Renal pelvis (tissue), 12 donors: ENCODE measurements at places on chromosomes 5 and 9. TPM values are rescaled to one million over a fixed set of nuclear protein-coding genes. Genes with fewer than 3 reads are reported as not detected.

Gene SLC34A1
- polyA plus RNA-seq: 304 TPM

Gene IFNA2
- polyA plus RNA-seq: not detected

DNA sequence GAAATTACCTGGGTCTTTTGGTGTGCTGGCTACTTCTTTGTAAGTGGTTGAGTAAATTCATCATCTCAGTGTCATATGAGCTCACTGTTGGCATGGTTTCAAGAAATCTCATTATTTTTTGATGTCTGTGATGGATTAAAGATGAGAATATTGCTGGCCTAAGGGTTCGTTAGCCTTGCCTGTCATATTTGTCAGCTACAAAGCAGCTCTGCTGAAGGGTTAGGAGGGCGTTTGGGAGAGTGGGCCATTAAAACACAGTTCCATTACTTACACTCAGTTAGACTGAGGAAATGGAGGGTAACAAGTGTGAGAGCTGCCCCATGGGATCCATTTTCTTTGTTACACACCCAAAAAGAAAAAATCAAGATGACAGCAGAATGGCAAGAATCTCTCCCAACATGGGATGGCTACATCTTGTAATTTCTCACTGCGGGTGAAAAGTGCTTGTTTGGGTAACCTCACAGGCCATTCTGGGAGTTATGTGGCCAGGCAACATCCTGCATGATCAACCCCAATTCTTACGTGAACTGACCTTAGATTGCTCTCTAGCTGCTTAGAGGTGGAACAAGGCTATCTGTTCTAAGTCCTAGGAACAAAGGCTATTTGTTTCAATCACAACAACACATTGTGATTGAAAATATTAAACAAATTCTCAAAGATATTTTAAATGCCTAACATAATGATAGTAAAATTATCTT, 609.5 kb upstream of the RGMB start:
- DNase-seq: no peak

DNA sequence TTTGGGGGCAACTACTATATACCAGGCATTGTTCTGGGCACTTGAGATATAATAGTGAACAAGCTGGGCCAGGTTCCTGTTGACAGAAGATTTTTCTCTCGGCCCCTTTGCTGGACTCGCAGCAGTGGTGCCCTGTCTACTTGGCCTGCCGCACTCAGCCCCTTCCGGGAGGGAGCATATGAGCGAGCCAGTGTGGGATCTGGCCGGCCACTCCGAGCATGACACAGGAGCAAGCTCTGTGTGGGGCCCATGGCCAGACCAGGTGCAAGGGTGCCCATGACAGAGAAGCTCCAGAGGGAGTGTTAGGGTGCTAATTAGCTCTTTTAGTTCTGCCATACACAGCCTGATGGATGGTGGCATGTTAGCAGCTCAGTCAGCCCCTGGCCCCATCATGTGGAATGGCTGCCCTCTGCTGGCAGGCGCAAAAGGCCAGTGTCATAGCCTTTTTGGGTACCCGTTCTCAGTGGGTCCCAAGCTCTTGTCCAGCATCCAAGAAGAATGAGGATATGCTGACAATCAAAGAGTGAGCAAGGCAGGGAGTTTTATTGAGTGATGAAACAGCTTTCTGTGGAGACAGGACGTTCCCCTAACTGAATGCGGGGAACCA, 9.3 kb upstream of the KIF4B start:
- DNase-seq: no peak

Gene PCDHGB1
- polyA plus RNA-seq: 1.7 TPM

GRCh38 chr5:52359261-52359660, 428.5 kb upstream of the ITGA1 start:
- DNase-seq: no peak

DNA sequence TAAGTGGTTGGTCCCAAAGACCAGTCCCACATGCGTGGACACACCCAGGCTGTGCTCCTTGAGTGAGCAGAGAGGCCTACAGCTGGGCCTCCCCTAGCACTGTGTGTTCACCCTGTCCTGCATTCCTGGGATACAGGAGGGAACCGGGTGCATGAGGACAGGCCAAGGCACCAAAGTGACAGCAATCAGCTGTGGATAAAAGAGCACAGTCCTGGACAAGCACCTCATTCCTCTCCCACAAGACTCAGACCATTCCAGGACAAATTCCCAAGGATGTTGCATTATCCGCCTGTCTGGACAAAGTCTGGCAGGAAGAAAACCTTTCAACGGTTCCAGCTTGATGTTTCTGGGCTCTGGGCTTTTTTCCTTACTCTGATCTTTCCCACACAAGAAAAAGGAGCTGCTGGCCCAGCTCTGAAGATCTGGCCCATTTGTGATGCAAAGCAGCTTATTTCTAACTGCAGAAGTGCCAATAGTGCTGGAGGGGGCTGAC, 273.2 kb downstream of the ENC1 start:
- DNase-seq: no peak
